ENCODE measurements at places on chromosomes 3 and 15. TPM values are rescaled to one million over a fixed set of nuclear protein-coding genes. Genes with fewer than 3 reads are reported as not detected.

The MESP2 gene
- 0.38 TPM for total RNA-seq

- DNase-seq = no peak
These were observed 178.4 kb downstream of the AKAP13 start for GRCh38 chr15:85558848-85559247.

The ACSBG1 gene
- 6.1 TPM for total RNA-seq

The MUSTN1 gene
- 0.84 TPM for total RNA-seq

DNA sequence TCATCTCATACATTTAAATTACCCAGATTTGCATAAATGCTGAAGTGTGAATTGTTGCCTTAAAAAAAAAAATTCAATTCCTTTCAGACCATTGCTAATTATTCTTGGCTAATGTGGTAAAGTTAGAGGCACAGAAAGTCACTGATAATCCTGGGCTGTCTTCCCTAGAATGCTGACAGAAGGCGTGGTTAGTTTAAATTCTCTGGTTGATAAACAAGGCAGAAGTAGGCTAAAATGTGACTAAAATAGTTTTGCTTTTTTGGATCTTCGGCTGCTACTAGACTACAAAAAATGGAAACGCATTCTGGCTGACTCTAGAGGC lies 193.7 kb downstream of the OTOL1 start:
- DNase-seq = no peak

DNA sequence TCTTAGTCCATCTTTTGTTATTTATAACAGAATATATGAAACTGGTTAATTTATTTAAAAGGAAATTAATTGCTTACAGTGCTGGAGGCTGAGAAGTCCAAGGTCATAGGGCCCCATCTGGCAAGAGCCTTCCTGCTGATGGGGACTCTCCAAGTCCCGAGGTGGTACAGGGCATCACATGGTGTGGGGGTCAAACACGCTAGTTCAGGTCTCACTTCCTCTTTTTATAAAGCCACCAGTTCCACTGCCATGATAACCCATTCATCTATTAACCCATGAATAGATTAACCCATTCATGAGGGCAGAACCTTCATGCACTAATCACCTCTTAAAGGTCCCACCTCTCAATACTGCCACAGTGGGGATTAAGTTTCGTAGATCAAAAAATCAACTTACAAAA lies 659.3 kb downstream of the NAALADL2 start:
- no peak for DNase-seq

DNA sequence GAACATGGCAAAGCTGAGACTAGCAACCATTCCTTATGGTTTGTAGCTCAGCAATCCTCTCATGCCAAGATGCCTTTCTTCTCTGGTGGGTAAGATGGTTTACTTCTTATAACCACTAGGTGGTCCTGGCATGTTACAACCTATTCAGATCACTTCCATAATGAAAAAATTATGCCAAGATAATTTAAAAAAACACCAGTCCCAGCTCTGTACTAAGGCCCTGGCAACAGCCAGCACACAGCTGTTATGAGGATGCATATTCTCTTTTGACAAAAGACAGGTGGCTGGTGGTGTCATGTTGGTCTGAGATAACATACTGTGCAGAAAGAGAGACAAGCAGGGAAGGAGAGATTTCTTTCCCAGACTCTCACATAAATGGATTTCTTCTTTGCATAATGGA lies 65.7 kb upstream of the FRMD4B start:
- no peak for DNase-seq

The EPHB1 gene
- total RNA-seq = 5.9 TPM

- no peak for DNase-seq
These were observed 143.4 kb downstream of the TMEM108 start for GRCh38 chr3:133181392-133182150.

GRCh38 chr15:95832668-95833067 lies 497.8 kb upstream of the NR2F2 start:
- DNase-seq = no peak

The SLC51A gene
- total RNA-seq = 9.8 TPM

The ZNF501 gene
- 5.3 TPM for total RNA-seq

The GOLGA8N gene
- total RNA-seq = 0.63 TPM

The LYZL4 gene
- not detected for total RNA-seq

DNA sequence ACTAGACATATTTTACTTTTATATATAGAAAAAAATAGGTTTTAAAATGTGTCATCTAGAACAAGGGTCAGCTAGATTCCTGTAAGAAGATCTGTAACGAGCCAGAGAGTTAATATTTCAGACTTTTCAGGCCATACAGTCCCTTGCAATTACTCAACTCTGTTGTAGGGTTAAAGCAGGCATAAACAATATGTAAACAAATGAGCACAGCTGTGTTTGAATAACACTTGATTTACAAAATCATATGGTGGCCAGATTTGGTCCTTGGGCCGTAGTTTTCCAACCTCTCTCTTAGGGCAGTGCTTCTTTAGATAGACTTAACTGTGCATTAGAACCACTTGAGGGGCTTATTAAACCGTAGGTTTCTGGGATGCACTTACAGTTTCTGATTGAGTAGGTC lies 19.6 kb downstream of the LRRC57 start:
- no peak for DNase-seq

The BRPF1 gene
- total RNA-seq = 27.7 TPM

- DNase-seq = no peak
These were observed 24.7 kb upstream of the SCAANT1 start for GRCh38 chr3:63936925-63937324.

- DNase-seq = no peak
These were observed 24.3 kb upstream of the TATDN2 start for GRCh38 chr3:10223676-10224639.

- no peak for DNase-seq
These were observed 1.5 kb upstream of the CYP8B1 start for GRCh38 chr3:42876940-42877720.

The NDN gene
- total RNA-seq = 29.4 TPM

The ZNF860 gene
- total RNA-seq = 8.6 TPM

DNA sequence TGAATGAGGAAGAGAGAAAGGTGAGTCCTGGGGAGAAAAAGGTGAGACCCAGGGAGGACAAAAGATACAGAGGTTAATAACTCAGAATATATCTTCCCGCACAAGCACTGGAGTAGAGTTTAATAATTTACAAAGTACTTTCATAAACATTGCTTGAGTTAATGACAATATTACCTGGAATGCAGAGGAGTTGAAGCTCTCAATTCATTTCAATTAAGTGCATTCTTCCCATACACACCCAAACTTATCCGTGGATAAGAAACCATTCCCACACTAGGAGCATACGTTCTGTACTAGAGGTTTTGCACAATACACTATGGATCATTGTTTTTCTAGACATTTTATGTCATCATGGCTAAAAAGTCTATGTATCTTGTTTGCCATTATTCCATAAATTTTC lies 23.3 kb upstream of the KNG1 start:
- no peak for DNase-seq

The CACNA1D gene
- 2.9 TPM for total RNA-seq

The FGD5 gene
- 15.3 TPM for total RNA-seq

- no peak for DNase-seq
These were observed 30.4 kb upstream of the UBE2E1 start for GRCh38 chr3:23775254-23775909.

DNA sequence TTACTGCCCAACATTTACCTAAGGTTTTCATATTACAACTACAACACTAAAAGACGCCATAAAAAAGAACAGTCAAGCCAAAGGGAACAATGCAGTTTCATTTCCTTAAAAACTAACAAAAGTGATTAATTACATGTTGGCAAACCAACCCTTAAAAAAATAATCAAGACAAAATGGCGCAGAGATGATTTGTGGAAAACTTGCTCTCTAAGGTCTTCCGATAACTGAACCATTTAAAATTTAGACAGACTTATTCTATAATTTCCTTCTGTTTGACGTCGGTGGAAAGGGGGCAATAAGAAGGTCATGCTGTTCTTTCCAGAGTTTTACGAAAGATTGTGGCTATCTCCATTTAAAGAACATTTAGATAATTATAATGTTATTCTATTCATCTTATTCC lies 87.6 kb downstream of the RYK start:
- no peak for DNase-seq

DNA sequence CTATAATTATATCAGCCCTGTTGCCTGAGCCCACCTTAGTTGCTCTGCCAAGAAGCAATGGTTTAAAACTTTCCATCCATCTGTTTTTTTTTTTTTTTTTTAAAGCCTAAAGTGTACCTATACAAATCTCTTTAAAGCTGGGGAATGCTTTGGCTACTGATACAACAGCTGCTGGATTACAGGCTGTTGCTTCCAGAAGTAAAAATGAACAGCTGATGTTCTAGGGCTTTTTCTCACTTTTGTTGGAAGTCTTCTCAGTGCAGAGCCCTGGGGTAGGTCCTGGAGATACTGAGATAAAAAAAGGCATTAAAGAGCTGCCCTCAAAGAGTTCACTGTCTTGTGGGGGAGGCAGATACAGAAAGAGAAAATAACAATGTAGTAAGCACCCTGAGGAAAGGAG lies 218.1 kb downstream of the NLGN1 start:
- no peak for DNase-seq

- DNase-seq = no peak
These were observed 90.2 kb downstream of the PGPEP1L start for GRCh38 chr15:98917417-98917816.

- DNase-seq = no peak
These were observed 5.6 kb downstream of the RPP25 start for GRCh38 chr15:74951006-74951405.

DNA sequence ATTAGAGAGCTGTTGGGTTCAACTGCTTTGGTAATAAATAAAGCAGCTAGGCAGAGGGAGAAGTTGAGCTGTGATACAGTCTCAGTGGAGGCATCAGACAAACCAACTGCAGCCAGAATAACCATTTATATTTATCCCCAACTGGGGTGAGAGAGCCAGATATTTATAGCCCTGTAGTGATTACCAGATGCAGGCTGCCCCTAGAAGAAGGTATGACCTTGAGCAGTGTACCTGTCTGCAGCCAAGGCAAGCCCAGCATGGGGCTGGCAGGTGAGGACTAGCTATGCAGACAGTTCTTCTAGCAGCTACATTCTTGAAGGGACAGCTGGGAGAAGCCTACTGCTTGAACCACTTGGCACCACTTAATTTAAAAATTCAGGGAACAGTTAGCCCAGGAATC lies 144.4 kb upstream of the EPHA3 start:
- DNase-seq = no peak

- peak; percentile 54 for DNase-seq
These were observed 111.2 kb upstream of the MCTP2 start for GRCh38 chr15:94119923-94120775.

DNA sequence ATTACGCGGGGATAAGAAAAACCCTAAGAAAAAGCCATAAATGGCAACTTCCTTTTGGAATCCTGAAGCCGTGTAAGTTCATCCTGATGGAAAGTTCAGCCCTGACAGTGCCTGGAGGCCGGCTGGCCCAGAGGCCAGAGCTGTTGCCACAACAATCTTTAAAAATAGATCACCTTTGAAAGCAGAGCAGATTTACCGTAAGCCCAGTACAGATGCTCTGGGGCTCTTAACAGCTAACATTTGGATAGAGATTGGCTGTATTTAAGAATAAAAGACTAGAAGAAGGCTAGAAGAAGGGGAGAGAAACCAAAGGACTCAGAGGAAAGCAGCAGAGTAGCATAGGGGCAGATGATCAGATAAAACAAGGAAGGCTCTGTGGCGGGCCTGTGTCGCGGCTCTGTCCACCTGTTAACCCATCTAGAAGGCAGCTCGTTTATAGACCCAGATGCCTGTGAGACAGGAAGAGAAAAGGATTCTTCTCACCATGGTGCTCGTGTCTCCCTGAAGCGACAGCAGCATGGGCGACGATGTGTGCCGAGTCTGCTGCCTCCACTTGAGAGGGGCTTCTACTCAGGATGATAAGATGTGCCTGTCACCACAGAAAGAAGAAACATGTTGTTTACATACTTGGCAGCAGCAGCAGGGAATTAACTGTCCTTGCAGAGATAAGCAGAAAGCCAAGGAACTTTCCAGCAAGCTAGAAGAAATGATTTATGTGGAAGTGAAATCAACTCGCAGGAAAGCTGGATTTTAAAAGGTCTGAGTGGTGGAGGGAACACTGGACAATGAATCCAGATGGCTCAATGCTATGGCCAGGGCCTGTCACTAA lies 69.9 kb downstream of the SYNM start:
- DNase-seq = no peak

GRCh38 chr3:118977118-118977517 lies 57.5 kb downstream of the IGSF11 start:
- no peak for DNase-seq

GRCh38 chr15:39852250-39852649 lies 67.8 kb downstream of the GPR176 start:
- no peak for DNase-seq

The HDDC3 gene
- total RNA-seq = 17.0 TPM

GRCh38 chr15:91224755-91225380 lies 124.8 kb downstream of the SV2B start:
- DNase-seq = peak; percentile 61

The CACNA2D2 gene
- total RNA-seq = 14.1 TPM

The MOBP gene
- total RNA-seq = 0.10 TPM

DNA sequence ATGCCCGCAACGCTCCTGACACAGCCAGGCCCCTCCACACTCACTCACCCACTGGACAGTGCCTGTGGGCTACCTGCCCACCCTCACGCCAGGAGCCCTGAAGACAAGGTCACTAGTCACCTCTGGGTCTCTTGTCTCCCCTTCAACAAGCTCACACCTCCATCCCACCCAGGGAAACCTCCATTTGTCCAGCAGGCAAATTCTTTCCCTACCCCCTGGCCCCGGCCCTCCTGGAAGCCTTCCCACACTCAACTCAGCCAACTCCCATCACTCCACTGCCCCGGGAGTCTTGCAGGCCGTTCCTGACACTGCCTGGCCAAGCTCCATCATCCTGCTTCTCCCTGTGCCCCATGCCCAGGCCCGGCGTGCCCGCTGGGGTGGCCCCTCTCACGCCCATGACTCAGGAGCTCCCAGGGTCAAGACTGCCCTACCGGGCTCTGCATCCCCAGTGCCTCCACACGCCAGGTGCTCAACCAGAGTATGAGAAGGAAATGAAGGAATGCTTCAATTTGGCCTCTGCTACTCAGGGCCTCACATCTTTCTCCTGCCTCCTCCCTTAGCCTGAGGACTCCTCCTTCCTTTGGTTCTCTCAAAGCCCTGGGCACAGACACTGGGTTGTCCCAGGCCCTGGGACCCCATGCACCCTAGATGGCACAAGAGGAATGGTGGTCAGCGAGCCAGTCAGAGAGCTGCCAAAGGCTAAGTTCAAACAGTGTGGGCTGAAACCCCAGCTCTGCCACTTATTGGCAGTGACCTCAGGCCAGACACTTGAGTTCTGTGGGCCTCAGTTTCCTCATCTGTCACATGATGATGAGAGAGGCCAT lies 88.6 kb downstream of the SEC22A start:
- DNase-seq = no peak

The GORASP1 gene
- 33.4 TPM for total RNA-seq

GRCh38 chr3:66638717-66639116 lies 137.9 kb upstream of the LRIG1 start:
- no peak for DNase-seq

DNA sequence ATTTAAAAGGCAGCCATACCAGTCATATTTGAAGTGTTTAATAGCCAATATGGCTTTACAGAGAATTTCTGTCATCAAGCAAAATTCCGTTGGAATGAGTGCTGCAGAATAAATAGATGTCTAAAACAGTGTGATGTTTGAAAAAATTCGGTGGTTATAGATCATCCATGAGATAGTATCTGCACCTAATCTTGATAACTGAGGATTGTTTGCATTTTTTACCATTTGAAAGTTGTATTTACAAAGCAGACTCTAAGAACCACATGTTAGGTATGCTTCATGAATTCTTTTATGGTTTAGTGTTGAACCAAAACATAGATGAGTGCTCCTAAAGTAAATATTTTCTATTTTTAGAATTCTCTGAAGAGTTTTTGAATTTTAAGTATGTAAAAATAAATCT lies 476.1 kb downstream of the NAALADL2 start:
- no peak for DNase-seq

Data from H1 (cell line).